Naive thymus-derived CD4-positive, alpha-beta T cell (primary cell): ENCODE measurements at places on chromosomes 2 and 18. TPM values are rescaled to one million over a fixed set of nuclear protein-coding genes. Genes with fewer than 3 reads are reported as not detected.

The LIPT1 gene
- 24.1 TPM for total RNA-seq

GRCh38 chr2:208674919-208675318, 268.3 kb downstream of the PTH2R start:
- H3K36me3 ChIP-seq: no peaks in the 10 kb centered on the region
- H3K27ac ChIP-seq: no peak overlapping the region
- DNase-seq: no peak
- no peak overlapping the region for H3K4me3 ChIP-seq

The PAIP2B gene
- total RNA-seq: 5.0 TPM

GRCh38 chr18:26051843-26052242, 38.6 kb downstream of the SS18 start:
- H3K4me1 ChIP-seq: no peaks in the 10 kb centered on the region
- H3K4me3 ChIP-seq: no peak overlapping the region
- H3K27me3 ChIP-seq: no peaks in the 10 kb centered on the region
- no peaks in the 10 kb centered on the region for H3K36me3 ChIP-seq
- no peak for DNase-seq

The CPO gene
- total RNA-seq: not detected

GRCh38 chr2:174774886-174775285, 10.6 kb upstream of the CHRNA1 start:
- no peaks in the 10 kb centered on the region for H3K36me3 ChIP-seq
- no peak overlapping the region for H3K27ac ChIP-seq
- H3K27me3 ChIP-seq: no peaks in the 10 kb centered on the region

GRCh38 chr2:149346272-149346671, 15.9 kb downstream of the LYPD6 start:
- H3K4me3 ChIP-seq: no peak overlapping the region
- H3K27ac ChIP-seq: no peak overlapping the region
- no peaks in the 10 kb centered on the region for H3K27me3 ChIP-seq
- DNase-seq: no peak
- H3K4me1 ChIP-seq: no peaks in the 10 kb centered on the region
- H3K36me3 ChIP-seq: no peaks in the 10 kb centered on the region

DNA sequence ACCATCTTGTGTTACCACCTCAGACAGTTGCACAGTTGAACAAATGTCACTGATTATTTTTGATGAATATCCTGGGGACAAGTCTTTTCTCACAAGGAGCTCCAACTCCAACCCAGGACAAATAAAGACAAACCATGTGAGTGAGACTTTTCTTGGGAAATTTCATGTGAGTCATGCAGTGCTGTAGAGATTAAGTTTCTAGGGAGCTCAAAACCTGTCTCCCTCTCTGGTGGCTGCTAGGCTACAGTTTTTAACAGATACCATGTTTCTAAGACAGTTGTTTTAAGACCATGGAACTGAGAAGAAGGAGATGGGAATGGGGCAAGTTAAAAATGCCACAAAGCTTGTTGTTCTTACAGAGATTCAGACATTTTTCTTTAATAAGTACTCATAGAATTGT, 255.5 kb downstream of the RIT2 start:
- no peaks in the 10 kb centered on the region for H3K36me3 ChIP-seq
- H3K4me3 ChIP-seq: no peak overlapping the region
- H3K4me1 ChIP-seq: no peaks in the 10 kb centered on the region
- no peak overlapping the region for H3K27ac ChIP-seq
- no peaks in the 10 kb centered on the region for H3K27me3 ChIP-seq
- no peak for DNase-seq
